ENCODE measurements at places on chromosomes 6 and 20. TPM values are rescaled to one million over a fixed set of nuclear protein-coding genes. Genes with fewer than 3 reads are reported as not detected.
A peak's percentile ranks its signal among the peaks of the same experiment; 100 is the strongest.

The TFEB gene
- total RNA-seq = 5.6 TPM

The NFKBIL1 gene
- 43.6 TPM for total RNA-seq

The HACE1 gene
- total RNA-seq = 18.9 TPM

The ARMC2 gene
- total RNA-seq = 2.7 TPM

GRCh38 chr20:46031701-46032254, 2.8 kb downstream of the SLC12A5 start:
- DNase-seq = peak; percentile 88

DNA sequence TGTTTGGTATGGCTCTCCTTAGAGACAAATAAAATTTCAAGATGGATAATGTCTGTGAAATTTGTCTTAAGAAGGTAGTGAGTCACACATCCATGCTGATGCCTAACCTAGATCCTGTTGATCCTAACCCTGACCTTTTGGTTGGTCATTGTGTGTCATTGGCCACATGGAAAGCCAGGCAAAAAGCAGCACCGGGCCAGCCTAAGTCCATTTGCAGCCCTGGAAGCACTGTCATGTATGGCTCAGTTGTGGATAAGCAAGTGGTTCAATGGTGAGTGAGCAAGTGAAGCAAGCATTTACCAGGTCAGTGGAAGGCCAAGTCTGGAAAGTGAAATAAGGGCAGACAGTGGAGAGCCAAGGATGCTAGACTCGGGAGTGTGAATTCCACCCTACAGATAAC, 12.1 kb upstream of the XRN2 start:
- peak; percentile 82 for DNase-seq

DNA sequence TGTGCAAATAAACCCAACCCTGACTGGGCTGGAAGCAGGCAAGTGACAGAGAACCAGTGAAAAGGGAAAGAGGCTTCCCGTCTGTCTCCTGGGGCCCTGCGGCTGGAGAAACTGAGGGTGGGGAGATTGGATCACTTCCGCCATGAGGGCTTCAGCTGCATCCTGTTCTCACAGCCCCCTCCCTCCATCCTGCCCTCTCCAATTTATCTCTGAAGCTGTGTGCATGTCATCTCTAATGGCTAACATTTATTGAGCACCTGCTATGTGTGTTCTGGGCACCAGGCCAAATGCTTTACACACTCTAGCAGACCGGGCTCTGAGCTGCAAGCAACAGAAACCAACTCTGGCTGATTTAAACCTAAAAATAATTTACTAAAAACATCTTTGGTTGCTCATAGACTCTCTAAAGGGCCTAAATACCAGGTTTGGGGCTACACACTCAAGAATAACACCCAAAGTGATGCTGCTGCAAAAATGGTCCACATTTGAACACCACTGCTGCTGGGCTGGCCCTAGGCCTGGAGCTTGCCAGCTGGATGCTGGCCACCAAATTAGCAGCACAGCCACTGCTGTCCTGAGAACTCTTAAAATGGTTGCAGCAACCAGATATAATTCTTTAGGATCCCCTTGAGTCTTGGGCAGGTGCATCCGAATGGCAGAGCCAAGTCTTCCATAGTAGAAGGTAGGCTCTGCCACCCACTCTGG, 123.6 kb upstream of the LRFN2 start:
- no peak for DNase-seq

DNA sequence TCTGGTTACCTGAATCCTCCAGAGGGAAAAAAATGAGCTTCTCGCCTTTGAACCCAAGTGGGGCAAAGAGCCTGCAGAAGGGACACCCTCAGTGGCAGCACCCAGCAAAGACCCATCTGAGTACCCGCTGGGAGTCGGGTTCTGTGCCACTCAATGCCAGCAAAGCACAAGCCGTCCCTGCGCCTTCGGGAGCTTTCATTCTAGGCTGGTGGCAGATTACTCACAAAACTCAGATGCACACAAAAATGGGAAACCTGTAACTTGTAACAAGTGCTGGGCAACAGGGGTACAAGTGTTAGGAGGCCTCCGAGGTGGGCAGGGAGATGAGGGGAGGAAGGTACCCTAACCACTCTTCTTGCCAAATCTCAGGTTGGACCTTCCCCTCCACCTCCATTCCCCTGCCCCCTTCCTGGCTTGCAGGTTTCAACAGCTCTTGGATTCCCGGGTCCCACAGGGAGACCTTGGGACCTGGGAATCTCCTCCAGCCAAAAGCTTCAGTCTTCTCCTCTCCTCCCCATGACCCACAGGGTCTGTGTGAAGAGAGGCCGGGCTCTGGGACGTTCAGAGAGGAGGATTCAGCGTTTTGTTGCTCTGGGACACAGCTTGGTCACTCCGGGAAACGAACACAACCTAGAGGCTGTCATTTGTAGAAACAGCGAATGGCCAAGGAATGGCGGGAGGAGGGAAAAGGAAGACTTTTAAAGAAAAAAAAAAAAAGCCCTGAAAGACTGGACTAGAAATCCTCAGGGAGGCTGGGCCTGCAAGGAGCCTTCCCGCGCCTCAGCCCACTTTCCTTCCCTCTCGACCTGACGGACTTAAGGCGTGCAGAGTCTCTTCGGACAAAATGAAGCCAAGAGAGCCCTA, 1.2 kb upstream of the PARD6B start:
- DNase-seq = peak; percentile 83

DNA sequence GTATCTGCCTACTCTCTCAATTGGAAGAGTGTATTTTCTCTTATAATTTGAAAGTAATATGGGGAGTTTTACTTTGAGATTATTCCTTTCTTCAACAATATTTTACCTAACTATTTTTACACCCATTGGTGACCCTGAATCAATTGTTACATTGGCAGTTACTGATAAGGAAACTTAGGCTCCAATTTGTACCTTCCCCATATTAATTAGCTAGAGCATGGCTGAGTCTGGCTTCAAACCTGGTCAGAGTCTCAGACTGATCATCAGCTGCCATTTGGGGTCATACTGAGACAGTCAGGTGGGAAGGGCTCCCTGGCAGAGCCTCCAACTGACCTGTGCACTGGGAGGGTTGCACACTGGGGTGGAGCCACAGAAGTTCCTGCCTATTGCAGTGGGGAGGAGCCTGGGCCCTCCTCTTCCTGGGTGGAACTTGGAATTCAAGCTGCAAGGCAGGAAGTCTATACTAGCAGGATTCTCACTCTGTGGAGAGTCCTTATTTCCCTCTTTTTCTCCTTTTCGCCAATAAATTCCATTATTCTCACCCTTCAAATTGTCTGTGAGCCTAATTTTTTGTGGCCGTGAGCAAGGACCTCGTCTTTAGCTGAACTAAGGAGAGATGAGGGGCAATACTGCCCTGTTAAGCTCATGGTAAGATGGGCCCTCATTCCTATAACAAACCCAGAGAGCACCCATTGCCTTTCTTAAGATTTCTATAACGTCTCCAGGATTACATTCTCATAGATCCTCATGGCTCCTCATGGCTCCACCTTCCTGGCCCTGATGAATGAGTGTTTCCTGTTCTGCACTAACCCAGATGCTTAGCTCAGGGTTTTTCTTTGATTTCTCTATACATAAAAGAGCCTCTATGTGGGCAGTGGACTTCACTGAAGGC, 285.1 kb downstream of the ADGB start:
- DNase-seq = no peak

- DNase-seq = no peak
Measured at GRCh38 chr20:31740208-31740607, 1.1 kb downstream of the TPX2 start.

DNA sequence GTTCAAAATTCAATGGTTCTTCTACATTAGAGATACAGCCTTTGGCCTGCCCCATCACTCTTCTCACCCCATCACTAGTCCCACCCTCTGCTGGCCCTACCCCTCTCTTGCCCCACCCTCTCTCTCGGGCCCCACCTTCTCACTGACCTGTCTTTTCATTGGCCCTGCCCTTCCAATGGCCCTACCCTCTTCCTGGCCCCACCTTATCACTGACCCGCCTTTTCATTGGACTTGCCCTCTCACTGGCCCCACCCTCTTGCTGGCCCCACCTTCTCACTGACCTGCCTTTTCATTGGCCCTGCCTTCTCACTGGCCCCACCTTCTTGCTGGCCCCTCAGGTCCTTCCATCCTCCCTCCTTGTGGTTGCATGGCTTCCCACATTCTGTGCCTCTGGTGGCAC, 107.2 kb upstream of the PLEKHG1 start:
- no peak for DNase-seq

- peak; percentile 65 for DNase-seq
Measured at GRCh38 chr6:107318100-107318736, 141.1 kb downstream of the PDSS2 start.

GRCh38 chr6:136251394-136251793, 1.3 kb upstream of the MTFR2 start:
- no peak for DNase-seq

DNA sequence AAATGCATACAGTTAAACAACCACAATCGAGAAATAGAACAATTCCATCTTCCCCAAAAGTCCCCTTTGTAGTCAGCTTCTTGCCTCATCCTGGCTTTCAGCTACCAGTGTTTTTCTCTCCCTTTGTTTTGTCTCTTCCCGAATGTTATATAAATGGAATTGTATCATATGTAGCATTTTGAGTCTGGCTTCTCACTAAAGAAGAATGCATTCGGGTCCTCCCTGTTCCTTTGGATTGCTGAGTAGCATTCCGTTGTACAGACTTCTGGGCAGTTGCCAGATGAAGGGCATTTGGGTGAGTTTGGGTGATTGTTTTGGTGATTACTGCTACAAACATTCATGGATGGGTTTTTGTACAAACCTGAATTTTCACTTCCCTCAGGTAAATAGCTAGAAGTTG, 27.8 kb downstream of the PRPH2 start:
- peak; percentile 88 for DNase-seq

DNA sequence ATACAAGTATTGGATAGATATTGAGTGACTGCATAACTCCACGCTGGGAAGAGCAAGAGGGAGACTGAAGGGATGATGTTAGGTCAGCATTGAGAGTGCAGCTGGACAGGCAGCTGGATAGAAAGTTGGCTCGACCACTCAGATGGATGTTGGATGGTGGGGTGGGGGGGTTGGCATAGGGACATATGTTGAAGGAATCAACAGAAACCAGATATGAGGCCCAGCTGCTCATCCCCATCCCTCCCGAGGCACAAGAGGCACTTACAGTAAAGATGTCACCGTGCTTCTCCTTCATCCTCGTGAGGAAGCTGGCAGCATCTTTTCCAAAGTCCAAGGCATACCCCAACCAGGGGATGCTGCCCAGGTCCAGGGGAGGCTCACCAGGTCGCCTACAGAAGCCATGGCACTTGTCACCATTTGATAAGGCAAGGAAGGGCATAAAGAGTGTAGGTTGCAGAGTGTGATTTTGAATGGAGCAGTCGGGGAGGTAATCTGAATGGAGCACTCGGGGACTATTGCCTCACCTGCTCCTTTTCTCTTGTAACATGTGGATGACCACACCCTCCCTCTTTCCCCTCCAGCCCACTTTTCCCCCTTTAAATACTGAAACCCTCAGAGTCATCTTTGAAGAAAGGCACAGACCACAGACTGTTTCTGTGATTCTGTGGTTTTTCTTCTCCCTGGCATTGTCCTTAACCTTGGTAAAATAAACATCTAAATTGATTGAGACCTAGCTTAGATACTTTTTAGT, 18.0 kb downstream of the PTGIS start:
- DNase-seq = no peak

DNA sequence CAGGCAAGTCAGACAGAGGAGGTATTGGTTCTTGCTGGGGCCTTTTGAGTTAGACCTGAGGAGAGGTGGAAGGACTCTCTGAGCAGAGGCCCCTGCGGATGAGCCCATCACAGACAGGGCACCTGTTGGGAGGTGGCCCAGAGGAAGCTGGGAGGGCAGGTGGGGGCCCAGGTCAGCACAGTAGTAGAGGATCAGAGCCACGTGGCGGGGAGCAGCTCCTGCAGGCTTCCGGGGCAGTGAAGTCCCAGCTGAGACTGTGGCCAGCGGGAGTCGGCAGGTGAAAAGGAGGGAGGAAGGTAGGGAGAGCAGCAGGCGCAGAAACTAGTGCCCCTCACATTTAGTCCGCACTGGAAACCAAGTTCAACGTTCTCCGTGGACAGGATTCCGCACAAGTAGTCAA, 61.8 kb downstream of the RSPH3 start:
- peak; percentile 36 for DNase-seq

DNA sequence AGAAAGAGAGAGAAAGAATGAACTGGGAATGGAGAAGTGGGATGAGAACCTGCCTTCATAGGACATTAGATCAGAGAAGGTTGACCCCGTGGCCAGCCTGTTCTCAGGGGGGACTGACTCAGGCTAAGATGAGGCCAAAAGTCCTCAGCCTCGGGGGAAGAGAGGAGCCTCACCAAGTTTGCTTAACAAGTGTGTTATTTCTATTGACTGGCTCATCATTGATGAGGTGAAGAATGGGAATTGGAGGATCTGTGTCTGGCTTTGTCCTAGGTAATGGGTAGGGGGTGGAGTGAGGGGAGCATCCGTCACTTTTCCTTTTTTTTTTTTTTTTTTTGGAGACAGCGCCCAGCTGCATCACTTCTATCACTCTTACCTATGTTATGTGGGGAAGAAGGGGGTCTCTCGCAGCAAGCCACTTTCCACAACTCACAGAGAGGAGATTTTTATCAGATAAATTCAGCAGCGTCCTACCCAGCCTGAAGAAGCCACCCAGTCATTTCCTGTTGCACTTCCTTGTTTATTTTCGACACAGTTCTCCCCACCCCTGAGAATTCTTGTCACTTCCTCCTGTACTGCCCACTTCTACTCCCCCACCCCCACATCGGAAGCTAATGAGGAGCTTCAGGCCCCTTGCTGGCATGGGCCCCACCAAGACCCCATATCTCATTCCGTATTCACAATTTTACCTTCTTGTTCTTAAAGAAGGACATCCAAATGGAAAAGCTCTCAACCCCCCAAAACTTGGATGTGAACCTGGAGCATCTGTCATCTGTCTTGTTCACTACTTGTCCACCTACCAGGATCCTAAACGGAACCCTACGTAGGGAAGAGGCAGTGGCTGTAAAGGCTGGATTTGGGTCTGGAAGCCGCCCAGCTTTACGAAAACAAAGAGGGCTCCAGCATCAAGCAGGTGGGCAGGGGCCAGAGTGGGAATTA, 2.8 kb upstream of the RNASET2 start:
- DNase-seq = peak; percentile 59

GRCh38 chr20:41050361-41051008, 21.9 kb downstream of the TOP1 start:
- DNase-seq = no peak

DNA sequence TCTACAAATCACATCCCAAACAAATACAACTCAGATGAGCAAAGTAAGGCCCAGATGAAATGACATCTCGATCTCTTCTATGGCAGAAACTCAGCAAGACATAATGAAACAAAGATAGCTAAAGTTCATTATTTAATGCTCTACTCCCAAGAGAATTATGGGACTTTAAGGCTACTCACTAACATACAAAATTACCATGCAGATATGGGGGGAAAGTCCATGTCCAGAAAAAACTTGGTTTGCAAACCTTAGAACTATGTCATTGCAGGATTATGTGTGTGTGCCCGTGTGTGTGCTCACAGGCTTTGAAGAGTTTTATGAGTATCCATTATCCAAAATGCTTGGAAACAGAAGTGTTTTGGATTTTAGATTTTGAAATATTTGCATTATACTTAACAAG, 34.0 kb downstream of the AKIRIN2 start:
- DNase-seq = no peak

DNA sequence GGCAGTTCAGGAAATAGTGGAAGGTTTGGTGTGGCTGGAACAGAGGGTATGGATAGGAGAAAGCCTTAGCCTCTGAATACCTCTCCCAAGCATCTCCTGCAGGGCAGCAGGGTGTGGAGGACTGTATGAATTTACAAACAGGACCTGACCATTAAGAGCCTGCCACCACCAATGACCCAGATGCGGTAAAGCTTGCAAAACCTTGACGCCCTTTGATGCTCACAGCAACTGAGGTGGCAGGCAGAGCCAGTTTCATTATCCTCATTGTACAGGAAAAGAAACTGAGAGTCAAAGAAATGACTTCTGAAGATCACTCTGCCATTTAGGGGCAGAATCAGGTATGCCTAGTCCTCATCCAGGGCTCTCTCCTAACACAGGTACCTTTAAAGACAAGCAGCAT, 2.4 kb downstream of the HM13 start:
- DNase-seq = no peak
